Heart right ventricle (tissue), 16 donors: ENCODE measurements at places on chromosomes 2 and 18.

GRCh38 chr2:55141572-55142413 lies 90.3 kb downstream of the CLHC1 start:
- DNase-seq, result no peak

- no peak for DNase-seq
These were observed 28.2 kb downstream of the SFXN5 start for GRCh38 chr2:73043276-73043675.

DNA sequence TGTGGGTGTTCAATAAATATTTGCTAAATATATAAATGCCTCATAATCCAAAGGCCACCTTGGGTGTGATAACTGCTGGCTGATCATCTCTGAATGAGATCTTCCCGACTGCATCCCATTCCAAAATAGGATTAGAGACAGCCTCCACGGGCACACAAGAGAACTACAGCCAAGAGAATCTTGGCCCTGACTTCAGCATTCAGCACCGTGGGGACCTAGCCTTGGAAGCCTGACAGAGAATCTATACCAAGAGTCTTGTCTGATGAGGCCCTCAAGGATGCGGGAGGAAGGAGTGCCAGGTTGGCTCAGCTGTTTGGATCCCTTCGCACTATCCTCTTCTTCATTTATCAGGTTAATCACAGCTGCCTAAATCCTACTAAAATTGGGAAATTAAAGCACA lies 85.8 kb downstream of the RBM43 start:
- no peak for DNase-seq

- DNase-seq, result no peak
These were observed 27.3 kb downstream of the LPIN2 start for GRCh38 chr18:2985628-2986027.

DNA sequence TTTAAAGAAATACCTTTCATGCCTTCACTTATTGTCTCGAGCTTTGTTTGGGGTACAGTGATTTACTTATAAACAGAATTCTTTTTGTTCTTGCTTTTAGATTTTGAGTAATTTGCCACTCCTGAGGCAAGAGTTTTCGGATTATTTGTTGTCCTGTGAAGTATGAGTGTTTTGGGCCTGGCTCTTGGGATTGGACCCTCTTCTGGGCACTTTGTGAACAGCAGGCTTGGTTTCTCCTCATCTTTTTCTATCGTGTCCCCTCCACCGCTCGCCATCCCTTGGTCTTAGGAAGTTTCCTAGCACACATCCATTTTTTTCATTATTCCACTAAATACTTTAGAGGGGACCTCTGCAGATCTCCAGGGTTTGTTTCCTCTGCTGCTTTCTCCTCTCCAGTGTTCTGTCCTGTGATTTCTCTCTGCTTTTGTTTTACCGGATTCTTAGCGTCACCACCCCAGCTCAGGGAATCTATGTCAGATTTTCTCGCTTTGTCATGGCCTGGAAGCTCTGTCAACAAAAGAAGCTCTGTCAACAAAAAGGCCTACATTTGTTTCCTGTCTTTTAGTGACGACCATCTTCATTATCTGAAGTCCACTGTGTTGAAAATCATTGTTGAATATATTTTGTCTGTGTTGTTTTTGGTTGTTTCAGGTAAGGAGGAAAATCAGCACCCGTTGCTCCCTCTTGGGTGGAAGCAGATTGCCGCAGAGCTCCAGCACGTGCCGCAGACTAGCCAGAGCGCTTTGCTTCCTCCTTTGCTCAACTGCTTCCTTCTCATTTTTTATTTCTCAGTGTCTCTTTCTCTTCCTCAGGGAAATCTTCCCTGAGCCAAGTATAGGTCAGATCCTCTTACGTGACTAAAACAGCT lies 27.8 kb downstream of the ANKRD62 start:
- DNase-seq, result no peak

DNA sequence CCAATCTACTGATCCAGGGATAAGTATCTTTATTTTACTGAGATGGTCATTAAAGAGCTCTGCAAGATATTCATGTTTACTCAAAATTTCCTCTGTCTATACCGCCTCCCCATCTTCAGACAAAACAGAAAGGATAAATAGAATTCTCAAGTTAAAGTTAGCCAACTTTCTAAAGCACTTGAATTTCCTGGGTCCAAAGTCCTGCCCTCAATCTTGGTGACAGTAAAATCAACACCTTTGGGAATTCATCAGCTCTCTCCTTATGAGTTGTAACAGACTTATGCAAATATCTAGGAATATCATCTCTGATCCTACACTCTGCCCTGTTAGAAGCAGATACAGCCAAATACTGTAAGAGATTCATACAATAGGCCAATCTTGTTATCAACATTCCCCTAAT lies 122.5 kb upstream of the HAAO start:
- no peak for DNase-seq

GRCh38 chr2:105761931-105762515 lies 17.3 kb downstream of the NCK2 start:
- no peak for DNase-seq

DNA sequence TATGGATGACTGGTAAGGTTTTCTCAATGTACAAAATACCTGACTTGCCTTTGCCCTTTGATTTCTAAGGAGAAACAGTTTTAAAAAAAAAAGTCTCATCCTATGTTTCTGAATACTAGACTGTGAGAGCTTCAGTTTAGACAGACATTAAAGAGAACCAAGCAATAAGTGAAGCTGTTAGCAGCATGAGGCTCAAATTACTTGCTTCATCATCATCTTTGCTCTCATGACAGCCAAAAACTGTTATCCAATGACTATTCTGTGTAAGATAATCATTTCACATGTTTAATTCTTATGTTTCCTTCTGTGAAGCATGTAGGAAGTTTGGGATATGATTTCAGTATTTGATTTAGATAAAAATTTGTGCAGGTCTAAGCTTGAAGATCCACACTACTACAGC lies 129.2 kb downstream of the COMMD1 start:
- no peak for DNase-seq

- DNase-seq, result no peak
These were observed 9.7 kb upstream of the CIB4 start for GRCh38 chr2:26650713-26651469.

DNA sequence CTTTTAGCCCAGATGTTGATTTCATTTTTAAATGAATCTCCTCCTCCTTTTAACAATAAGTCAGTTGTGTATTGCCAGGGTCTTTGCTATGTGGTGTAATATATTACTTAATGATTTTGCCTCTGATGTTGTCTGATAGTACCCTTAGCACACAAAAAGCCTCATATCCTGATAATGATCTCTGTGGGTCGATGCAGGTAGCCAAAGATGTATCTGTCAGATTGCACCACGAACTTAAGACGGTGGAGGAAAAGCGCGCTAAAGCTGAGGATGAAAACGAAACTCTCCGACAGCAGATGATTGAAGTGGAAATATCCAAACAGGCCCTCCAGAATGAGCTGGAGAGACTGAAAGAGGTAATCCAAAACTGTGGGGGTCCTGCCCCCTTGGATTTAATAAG lies 14.8 kb downstream of the MTCL1 start:
- no peak for DNase-seq

- no peak for DNase-seq
These were observed 48.0 kb upstream of the NRXN1 start for GRCh38 chr2:51079945-51080344.

DNA sequence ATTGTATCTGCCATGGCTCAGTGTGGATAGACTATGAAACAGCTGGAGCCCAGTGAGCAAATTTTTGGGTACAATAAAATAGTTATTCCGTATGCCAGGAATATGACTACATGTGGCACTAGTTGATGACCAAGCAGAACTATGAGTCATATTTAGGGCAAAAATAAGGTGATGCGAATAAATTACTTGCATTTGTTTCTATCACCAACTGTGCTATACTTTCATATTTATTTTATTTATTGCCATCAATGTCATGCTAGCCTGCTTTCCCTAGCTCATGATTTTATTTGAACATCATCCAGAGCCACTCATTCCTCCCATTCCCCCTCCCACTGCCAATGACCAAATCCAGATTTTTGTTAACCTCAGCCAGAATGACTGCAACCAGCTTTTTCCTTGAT lies 13.3 kb upstream of the FAP start:
- DNase-seq, result no peak

DNA sequence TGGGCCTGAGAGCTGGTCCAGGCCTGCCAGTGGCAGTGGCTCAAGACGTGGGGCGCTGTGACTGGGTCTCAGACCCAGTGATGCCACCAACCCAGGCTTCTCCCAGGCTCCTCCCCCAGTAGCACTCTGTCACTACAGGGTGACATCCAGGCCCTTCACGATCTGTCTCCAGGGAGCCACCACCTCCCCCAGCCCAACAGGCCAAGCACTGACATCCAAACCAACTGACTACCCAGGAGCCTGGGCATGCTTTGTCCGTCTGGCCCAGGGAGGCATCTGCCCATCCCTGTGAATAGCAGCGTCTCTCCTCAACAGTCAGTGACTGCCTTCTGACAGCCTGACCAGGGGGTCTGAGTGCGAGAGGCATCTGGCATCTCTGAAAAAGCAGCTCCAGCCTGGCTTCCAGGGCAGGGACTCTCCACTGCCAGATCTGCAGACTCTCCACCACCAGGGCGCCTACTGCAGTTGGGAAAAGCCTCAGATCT lies 13.0 kb downstream of the TEX44 start:
- DNase-seq, result peak; percentile 52

- no peak for DNase-seq
These were observed 119.2 kb downstream of the VAPA start for GRCh38 chr18:10033016-10033399.

GRCh38 chr2:48531141-48531648 lies 1.2 kb downstream of the STON1 start:
- no peak for DNase-seq

GRCh38 chr2:170377500-170378207 lies 199.7 kb downstream of the MYO3B start:
- DNase-seq, result no peak

GRCh38 chr2:58541511-58541910 lies 300.4 kb upstream of the FANCL start:
- DNase-seq, result no peak

DNA sequence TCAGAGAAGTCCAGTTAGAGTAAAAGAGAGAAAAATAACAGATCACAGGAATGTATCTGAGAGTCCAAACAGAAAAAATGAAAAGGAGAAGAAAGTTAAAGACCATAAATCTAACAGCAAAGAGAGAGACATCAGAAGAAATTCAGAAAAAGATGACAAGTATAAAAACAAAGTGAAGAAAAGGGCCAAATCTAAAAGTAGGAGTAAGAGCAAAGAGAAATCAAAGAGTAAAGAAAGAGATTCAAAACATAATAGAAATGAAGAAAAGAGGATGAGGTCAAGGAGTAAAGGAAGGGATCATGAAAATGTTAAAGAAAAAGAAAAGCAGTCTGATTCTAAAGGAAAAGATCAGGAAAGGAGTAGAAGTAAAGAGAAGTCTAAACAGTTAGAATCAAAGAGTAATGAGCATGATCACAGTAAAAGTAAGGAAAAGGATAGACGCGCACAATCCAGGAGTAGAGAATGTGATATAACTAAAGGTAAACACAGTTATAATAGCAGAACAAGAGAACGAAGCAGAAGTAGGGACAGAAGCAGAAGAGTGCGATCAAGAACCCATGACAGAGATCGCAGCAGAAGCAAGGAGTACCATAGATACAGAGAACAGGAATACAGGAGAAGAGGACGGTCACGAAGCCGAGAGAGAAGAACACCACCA lies 52.4 kb downstream of the PPIG start:
- no peak for DNase-seq

DNA sequence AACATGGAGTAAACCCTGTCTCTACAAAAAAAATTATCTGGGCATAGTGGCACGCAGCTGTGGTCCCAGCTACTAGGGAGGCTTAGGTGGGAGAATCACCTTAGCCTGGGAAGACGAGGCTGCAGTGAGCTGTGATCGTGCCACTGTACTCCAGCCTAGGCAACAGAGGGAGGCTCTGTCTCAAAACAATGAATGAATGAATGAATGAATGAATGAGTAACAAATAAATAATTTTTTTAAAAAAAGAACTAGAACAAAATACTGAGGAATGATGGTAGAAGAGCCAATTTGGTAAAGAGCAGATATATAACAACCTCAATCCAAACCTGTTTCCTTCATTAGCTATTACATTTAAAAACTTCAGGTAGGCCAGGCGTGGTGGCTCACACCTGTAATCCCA lies 60.1 kb downstream of the STRN start:
- no peak for DNase-seq

DNA sequence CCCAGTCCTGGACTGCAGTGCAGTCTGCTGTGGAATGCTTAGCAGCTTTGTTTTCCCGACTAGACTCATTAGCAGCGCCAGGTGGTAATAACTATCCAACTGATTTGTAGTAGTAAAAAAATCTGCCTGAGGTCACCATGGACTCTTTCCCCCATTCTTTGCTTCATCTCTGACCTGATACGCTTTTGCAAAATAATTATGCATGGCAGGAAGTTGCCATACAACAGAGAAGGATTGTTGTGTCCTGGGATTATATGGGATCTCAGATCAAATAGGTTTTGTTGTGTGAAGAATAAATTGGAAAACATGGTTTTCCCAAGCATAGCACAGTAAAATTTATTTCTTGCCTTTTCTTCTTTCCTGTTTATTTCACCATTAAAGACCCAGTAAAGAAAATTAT lies 72.4 kb upstream of the ATP5MC3 start:
- no peak for DNase-seq

DNA sequence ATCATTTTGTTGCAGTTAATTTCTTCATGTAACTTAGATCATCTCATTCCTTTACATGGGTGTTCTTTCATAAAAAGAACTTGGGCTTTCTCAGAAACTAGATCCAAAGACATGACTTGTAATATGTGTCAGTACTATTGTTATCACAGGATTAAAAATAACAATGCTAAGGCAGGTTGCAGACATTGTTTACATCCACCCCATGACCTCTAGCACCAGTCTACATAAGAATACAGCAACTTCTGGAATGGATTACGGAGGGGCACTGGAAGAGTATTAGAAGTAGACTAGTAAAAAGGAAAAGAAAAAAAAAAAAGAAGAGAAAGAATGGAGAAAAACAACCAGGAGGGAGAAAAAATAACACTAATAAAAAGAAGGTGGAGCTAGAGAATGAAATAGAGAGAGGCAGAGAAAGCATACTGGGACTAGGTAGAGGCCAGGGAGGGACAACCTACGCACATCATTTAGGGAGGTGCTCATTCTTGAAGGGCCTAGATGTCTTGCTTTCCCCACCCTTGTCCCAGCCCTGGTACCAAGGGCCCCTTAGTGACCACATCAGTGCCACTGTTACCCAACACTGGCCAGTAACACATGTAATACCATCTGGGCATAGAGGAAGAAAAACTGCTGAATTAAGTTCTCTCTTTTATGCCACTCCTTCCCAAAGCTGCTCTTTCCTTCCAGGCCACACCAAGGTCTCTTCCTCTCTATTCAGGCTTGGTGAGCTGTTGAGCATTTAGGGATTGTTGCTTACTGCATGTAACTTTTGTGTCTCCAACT lies 70.6 kb upstream of the KLF7 start:
- no peak for DNase-seq

- no peak for DNase-seq
These were observed 180.8 kb upstream of the MGAT5 start for GRCh38 chr2:134073023-134073422.
